Progenitor cell of endocrine pancreas (in vitro differentiated cells): ENCODE measurements at places on chromosomes 5 and 9. TPM values are rescaled to one million over a fixed set of nuclear protein-coding genes. Genes with fewer than 3 reads are reported as not detected.

The DMRT2 gene
- total RNA-seq = 1.0 and 1.4 TPM in 2 replicates

DNA sequence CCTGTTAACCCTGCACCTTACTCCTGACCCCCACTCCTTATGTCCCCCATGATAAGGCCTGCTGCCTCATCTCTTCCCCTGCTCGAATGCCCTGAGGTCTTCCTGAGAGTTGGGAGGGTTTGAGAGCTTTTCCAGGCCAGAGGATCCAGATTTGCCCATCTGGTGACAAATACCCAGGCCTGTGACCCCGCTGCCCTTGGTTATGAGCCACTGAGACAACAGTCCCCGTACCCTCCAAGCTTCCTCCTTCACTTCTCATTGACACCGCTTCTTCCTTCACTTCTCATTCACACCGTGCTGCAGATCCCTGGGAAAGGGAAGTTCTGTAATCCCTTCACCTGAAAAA lies 593 bp downstream of the GM2A start:
- DNase-seq = no peak

The PTGES gene
- total RNA-seq = 0.19 TPM in 1 of 2 replicates, not detected in the other

DNA sequence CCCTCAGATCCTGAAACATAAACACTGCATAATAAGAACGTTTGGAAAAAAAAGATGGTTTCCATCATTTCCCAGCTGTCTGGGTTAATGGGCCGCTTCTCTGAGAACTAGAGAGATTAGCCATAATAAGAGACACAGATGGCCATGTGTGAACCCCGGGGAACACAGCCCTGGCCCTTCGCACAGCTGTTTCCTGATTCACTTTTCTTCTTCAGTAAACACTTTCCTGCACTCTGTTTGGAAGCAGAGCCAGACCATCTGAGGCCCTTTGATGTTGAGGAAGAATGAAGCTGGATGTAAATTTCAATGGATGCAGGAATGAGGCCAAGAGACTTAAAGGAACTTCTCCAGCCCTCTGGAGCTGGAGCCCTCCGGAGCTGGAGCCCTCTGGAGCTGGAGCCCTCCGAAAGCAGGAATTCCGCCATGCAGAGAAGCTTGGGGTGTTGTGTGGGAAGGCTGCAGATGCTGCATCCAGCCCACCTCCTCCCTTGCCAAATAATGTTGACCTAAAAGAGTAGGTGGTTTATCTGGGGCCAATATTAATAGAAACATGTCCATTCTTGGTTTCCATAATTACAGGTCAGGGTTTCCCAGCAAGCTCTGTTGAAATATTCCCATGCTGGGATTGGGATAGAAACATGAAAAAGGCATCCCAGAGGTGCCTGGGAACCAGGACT lies 218.9 kb downstream of the NXNL2 start:
- no peak for DNase-seq

The CER1 gene
- total RNA-seq = 0.73 TPM in 1 of 2 replicates, not detected in the other

The RANBP17 gene
- total RNA-seq = 21.8 and 32.8 TPM in 2 replicates

GRCh38 chr5:65722575-65723403 lies 784 bp downstream of the NLN start:
- no peak for DNase-seq

GRCh38 chr5:78720997-78721396 lies 72.4 kb upstream of the LHFPL2 start:
- DNase-seq = no peak

- no peak for DNase-seq
Observed at GRCh38 chr9:1580215-1580614, 434.9 kb upstream of the SMARCA2 start.

- DNase-seq = no peak
Observed at GRCh38 chr5:36174119-36174518, 22.2 kb downstream of the SKP2 start.

GRCh38 chr5:55923177-55923771 lies 71.5 kb downstream of the IL6ST start:
- no peak for DNase-seq

- DNase-seq = no peak
Observed at GRCh38 chr9:2502760-2503159, 118.8 kb upstream of the VLDLR start.

The CDO1 gene
- total RNA-seq = 24.6 and 25.1 TPM in 2 replicates

- no peak for DNase-seq
Observed at GRCh38 chr9:116116393-116116792, 37.2 kb upstream of the PAPPA start.

The PGM5 gene
- total RNA-seq = 3.6 and 3.9 TPM in 2 replicates

The IL5 gene
- total RNA-seq = not detected in 2 replicates

GRCh38 chr5:34535433-34535832 lies 120.7 kb upstream of the RAI14 start:
- no peak for DNase-seq

- DNase-seq = peak; percentile 75
Observed at GRCh38 chr9:86126998-86127972, 27.9 kb upstream of the GOLM1 start.

The SARDH gene
- total RNA-seq = 4.2 and 5.1 TPM in 2 replicates

GRCh38 chr9:76699971-76700370 lies 64.3 kb upstream of the PCA3 start:
- no peak for DNase-seq

DNA sequence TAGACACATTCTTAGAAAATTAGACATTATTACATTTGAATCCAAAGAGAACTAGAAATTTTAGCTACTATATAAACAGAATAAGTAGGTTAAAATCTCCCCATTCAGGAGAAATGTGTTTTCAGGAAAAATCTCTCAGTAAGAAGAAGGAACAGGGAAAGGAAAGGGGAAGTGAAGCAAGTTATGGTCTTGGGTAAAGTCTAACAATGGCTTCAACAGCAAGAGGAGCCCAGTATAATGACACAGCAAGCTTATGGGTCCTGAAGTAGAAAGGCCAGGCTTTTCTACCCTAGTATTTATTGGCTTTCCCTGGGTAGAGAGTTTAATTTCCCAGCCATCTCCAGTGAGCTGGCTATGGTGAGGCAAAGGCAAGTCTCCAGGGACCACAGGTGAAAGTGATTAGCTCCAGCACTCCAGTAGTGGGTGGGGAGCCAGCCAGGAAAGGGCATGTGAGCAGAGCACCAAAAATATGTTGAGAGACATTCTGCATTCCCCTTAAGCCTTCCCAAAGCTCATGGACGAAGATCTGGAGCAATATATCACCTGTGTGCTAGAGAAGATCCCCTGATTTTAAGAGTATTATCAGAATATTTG lies 981.7 kb downstream of the NR2F1-AS1 start:
- DNase-seq = no peak

The PCDHA5 gene
- 3.4 and 4.4 TPM in 2 replicates for total RNA-seq

DNA sequence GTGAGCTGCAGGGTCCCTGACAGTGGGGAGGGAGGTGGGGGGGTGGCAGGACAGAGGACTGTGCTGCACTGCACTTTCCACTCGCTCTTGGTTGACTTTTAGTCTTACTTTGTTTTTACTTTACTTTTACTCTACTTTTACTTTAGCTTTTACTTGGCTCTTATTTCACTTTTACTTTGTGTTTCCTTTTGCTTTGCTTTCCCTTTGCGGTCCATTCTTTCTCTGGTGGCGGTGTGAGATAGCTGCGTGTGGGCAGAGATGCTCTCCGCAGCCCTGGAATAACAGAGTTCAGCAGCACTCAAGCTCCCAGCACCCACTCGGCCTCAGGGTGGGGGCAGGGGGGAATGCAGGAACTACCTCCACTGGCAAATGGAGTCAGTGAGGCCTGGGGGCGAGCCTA lies 4.7 kb downstream of the AK8 start:
- no peak for DNase-seq

The C5orf52 gene
- total RNA-seq = not detected in 2 replicates

DNA sequence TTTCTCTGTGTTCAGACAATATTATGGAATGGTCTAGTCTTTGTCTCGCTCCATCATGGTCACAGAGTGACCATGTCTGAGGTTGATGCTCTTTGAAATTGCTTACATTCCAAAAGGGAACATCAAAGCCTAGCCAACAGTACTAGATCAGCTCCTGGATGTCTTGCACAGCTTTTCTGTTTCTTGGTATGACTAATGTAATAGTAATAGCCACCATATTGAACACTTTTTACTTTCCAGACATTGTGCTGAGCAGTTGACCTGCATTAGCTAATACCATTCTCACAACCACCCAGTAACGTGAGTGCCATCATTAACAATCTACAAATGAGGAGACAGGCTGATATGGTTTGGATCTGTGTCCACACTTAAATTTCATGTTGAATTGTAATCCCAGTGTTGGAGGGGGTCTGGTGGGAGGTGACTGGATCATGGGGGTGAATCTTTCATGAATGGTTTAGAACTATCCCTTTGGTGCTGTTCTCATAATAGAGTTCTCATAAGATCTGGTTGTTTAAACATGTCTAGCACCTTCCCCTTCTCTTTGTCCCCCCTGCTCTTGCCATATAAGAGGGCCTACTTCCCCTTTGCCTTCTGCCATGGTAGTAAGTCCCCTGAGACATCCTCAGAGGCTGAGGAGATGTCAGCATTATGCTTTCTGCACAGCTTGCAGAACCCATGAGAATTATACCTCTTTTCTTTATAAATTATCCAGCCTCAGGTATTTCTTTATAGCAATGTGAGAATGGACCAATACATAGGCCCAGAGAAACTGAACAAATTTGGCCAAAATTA lies 577.5 kb upstream of the CLINT1 start:
- DNase-seq = no peak

GRCh38 chr5:52693280-52693679 lies 94.4 kb upstream of the ITGA1 start:
- no peak for DNase-seq
